ENCODE measurements at places on chromosomes 7 and 10. TPM values are rescaled to one million over a fixed set of nuclear protein-coding genes. Genes with fewer than 3 reads are reported as not detected.

The MTURN gene
- total RNA-seq: 65.8 TPM

The AKR1B15 gene
- total RNA-seq: 0.31 TPM

The METTL2B gene
- 27.5 TPM for total RNA-seq

The SORCS3 gene
- 0.13 TPM for total RNA-seq

The ASB10 gene
- total RNA-seq: 3.1 TPM

The CFAP58 gene
- total RNA-seq: 0.22 TPM

The BRI3 gene
- 62.9 TPM for total RNA-seq

The IFT22 gene
- 25.9 TPM for total RNA-seq

Data from muscle of leg (tissue), 16 donors.